ENCODE measurements at places on chromosomes 2 and 18. TPM values are rescaled to one million over a fixed set of nuclear protein-coding genes. Genes with fewer than 3 reads are reported as not detected.

ZAP70 gene
- 3.2 TPM for total RNA-seq

STAM2 gene
- 29.5 TPM for total RNA-seq

UGT1A9 gene
- not detected for total RNA-seq

CNDP1 gene
- 0.13 TPM for total RNA-seq

CNTNAP5 gene
- total RNA-seq: 0.13 TPM

DAW1 gene
- not detected for total RNA-seq

CHN1 gene
- 11.2 TPM for total RNA-seq

CHRND gene
- total RNA-seq: 83.7 TPM

SPRED2 gene
- total RNA-seq: 10.7 TPM

C2orf72 gene
- 0.62 TPM for total RNA-seq

- no peaks in the 10 kb centered on the region for H3K4me1 ChIP-seq
- H3K36me3 ChIP-seq: no peaks in the 10 kb centered on the region
- no peak overlapping the region for H3K27ac ChIP-seq
- no peaks in the 10 kb centered on the region for H3K27me3 ChIP-seq
Observed at GRCh38 chr2:58339548-58340243, 98.6 kb upstream of the FANCL start.

- no peaks in the 10 kb centered on the region for H3K36me3 ChIP-seq
- H3K27me3 ChIP-seq: no peaks in the 10 kb centered on the region
Observed at GRCh38 chr2:17620841-17621240, 80.3 kb downstream of the VSNL1 start.

DNA sequence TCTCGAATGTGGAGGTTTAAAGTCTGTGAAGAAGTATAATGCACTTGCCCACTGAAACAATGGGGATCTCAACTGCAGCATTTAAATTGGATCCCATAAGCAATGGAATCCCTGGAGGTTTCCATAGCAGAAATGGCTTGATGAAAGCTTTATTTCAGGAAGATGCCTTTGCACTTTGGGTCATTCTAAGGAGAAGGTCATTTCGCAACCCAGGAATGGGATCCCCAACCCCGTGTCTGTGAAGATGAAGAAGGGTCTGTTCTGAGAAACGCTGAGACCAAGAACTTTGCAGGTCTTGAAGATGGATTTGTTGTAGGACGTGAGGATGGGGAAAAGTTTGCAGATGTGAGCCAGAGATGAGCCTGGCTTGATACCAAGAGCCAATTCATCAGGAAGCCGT, 1.8 kb upstream of the KCNG3 start:
- H3K4me1 ChIP-seq: peaks cover 11% of the 10 kb centered on the region
- H3K27me3 ChIP-seq: peaks cover 33% of the 10 kb centered on the region
- no peak overlapping the region for H3K4me3 ChIP-seq

- peaks cover 27% of the 10 kb centered on the region for H3K36me3 ChIP-seq
- no peak overlapping the region for H3K4me3 ChIP-seq
- H3K27me3 ChIP-seq: no peaks in the 10 kb centered on the region
Observed at GRCh38 chr18:3008541-3008940, 4.4 kb downstream of the LPIN2 start.

DNA sequence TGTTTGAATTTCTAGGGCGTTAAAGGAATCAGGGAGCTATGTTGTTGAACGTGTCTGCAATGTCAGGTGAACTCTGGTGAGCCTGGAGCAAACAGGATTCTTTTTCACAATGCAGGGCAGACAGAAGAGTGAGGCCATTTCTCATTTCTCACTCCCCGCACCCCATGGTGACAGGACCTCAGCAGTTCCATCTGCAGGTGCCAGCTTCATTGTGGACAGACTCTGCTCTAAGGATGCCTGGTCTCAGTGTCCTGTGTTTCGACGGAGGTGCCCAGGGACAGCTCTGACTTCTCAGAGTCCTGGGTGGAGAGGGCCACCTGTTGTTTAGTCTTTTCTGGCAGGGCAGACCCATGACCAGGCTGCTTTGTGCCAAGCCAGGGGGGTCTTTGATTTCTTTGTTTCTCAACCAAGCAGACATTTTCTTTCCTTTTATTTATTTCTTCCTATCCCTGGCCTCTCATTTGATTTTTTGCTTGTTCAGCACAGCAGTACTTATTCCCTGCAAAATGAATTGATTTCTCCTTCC, 201.5 kb downstream of the RNF144A start:
- H3K27me3 ChIP-seq: no peaks in the 10 kb centered on the region
- H3K4me1 ChIP-seq: peaks cover 7% of the 10 kb centered on the region
- no peak overlapping the region for H3K27ac ChIP-seq
- no peaks in the 10 kb centered on the region for H3K36me3 ChIP-seq
- H3K4me3 ChIP-seq: no peak overlapping the region

DNA sequence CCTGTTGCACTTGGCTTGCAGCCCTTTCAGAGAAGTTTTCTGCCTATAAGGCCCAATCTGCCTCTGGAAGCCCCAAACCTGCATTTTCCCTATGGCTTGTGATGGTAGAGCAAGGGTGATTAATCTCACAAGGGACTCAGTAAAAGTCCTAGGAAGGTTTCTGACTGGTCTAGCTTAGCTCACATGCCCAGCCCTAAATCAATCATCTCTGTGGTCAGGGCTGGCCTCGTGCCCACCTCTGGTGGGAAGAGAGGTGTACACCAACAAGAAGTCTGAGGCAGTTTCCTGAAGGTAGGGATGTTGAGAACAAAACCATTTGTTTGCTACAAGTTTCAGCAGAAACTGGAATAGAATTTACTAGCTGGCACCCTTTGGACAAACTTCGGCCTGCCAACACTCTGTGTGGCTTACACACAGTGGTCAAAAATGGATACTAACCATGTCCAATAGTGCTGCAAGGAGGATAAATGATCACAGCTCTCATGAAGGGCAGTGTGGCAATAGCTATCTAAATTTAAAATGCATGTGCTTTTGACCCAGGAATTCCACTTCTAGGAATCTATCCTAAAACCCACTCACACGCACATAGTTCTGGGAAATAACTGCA, 96.4 kb downstream of the EN1 start:
- no peak overlapping the region for H3K4me3 ChIP-seq
- H3K27ac ChIP-seq: no peak overlapping the region
- H3K27me3 ChIP-seq: no peaks in the 10 kb centered on the region
- no peak for DNase-seq
- H3K4me1 ChIP-seq: no peaks in the 10 kb centered on the region

- H3K27me3 ChIP-seq: no peaks in the 10 kb centered on the region
- H3K36me3 ChIP-seq: no peaks in the 10 kb centered on the region
- H3K27ac ChIP-seq: no peak overlapping the region
- no peak overlapping the region for H3K4me3 ChIP-seq
Observed at GRCh38 chr2:107801498-107801897, 25.2 kb upstream of the RGPD4 start.

GRCh38 chr2:122100346-122100745, 344.9 kb downstream of the TSN start:
- H3K27ac ChIP-seq: no peak overlapping the region
- H3K27me3 ChIP-seq: no peaks in the 10 kb centered on the region
- no peak overlapping the region for H3K4me3 ChIP-seq
- DNase-seq: no peak

- no peaks in the 10 kb centered on the region for H3K36me3 ChIP-seq
- H3K27ac ChIP-seq: no peak overlapping the region
- peaks cover 8% of the 10 kb centered on the region for H3K4me1 ChIP-seq
- DNase-seq: no peak
- H3K4me3 ChIP-seq: no peak overlapping the region
Observed at GRCh38 chr2:47346638-47347037, 56.3 kb upstream of the MSH2 start.

GRCh38 chr2:232239951-232240681, 138.4 kb upstream of the ALPP start:
- H3K4me3 ChIP-seq: no peak overlapping the region
- H3K4me1 ChIP-seq: no peaks in the 10 kb centered on the region
- H3K27me3 ChIP-seq: no peaks in the 10 kb centered on the region
- peaks cover 17% of the 10 kb centered on the region for H3K36me3 ChIP-seq
- no peak for DNase-seq

GRCh38 chr18:11752116-11752911, 63.2 kb downstream of the GNAL start:
- no peaks in the 10 kb centered on the region for H3K36me3 ChIP-seq
- H3K27ac ChIP-seq: no peak overlapping the region
- peak; percentile 18 for DNase-seq
- H3K4me3 ChIP-seq: no peak overlapping the region

- peaks cover 5% of the 10 kb centered on the region for H3K27me3 ChIP-seq
- H3K27ac ChIP-seq: no peak overlapping the region
- H3K4me3 ChIP-seq: no peak overlapping the region
- DNase-seq: no peak
- no peaks in the 10 kb centered on the region for H3K36me3 ChIP-seq
Observed at GRCh38 chr2:236826606-236827156, 257.1 kb downstream of the ACKR3 start.

GRCh38 chr18:31199190-31199769, 36.6 kb upstream of the DSC1 start:
- H3K36me3 ChIP-seq: no peaks in the 10 kb centered on the region
- no peaks in the 10 kb centered on the region for H3K27me3 ChIP-seq
- no peaks in the 10 kb centered on the region for H3K4me1 ChIP-seq

DNA sequence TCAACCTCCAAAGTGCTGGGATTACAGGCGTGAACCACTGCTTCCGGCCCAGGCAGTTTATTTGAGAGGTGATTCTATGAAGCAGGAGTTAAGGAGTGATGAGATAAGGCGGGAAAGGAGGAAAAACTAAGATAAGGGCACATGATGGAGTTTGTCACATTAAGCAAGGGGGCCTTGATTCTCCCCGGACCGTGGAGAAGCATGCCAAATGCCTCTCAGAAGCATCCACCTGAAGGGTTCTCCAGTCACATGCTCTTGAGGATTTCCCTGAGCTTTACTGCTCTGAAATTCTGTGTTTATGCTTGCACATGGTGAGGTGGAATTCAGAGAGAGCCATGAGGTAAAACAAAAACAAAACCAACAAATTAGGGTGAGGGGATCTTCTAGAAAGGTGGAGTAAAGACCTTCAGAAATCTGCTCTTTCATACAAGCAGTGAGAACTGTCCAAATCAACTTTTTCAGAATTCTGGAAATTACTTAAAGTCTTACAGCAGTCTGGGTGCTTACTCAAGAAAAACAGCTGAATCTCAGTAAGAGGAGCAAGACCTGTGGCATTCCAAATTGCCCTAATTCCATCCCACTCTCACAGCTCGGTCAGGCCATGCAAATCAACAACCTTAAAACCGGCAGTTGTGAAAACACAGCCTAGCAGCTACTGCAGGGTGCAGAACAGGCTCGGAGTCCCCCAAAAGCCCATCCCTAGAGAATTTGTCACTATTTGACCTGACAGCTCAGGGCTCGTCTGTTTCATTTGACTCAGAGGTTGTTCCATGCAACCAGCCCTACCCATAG, 69.1 kb upstream of the CTLA4 start:
- no peak for DNase-seq
- no peaks in the 10 kb centered on the region for H3K36me3 ChIP-seq
- no peaks in the 10 kb centered on the region for H3K27me3 ChIP-seq
- no peak overlapping the region for H3K27ac ChIP-seq

DNA sequence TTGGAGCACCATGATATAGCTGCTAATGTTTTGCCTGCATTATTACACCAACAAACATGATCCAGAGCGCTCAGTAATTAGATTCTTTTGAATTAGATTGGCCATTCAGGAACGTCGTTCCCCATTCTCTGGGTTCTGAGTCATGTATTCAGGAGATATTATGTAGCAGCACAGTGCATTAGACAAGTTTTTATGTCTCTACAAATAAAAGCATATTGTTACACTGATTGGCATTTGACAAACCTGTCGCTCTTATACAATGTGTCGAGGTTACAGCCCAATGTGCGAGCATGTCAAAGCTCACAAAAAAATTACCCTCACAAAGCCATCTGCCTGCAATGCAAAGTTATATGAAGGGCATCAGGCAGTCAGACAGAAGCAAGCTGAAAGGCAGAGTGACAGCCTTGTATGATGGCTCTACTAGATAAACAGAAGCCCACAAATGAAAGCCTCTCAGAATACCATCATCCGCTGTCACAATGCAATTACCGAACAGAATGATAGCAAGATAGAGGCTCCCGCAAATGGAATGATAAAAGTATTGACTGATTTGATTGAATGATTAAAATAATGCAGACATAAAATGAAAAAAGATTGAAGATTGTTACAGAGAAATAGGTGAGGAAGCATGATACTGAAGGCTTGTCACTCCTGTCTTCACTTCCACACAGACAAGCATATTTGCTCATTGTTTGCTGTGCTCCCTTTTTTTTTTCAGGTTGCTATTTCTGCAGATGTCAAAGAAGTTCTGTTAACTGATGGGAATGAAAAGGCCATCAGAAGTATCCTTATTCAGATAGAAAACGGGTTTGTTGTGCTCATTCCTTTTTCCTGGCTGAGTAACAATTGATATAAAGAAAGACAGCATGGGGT, 234.6 kb upstream of the SIX3 start:
- H3K4me1 ChIP-seq: peaks cover 2% of the 10 kb centered on the region
- no peaks in the 10 kb centered on the region for H3K36me3 ChIP-seq
- no peak overlapping the region for H3K4me3 ChIP-seq
- DNase-seq: no peak
- no peak overlapping the region for H3K27ac ChIP-seq
- H3K27me3 ChIP-seq: no peaks in the 10 kb centered on the region

GRCh38 chr2:58667137-58667774, 426.1 kb upstream of the FANCL start:
- no peaks in the 10 kb centered on the region for H3K36me3 ChIP-seq
- no peak overlapping the region for H3K4me3 ChIP-seq
- H3K27ac ChIP-seq: no peak overlapping the region
- DNase-seq: no peak
- no peaks in the 10 kb centered on the region for H3K27me3 ChIP-seq

- H3K27ac ChIP-seq: no peak overlapping the region
- H3K27me3 ChIP-seq: no peaks in the 10 kb centered on the region
- peaks cover 23% of the 10 kb centered on the region for H3K36me3 ChIP-seq
Observed at GRCh38 chr2:43559391-43560230, 36.2 kb downstream of the THADA start.

GRCh38 chr2:223779877-223780276, 57.5 kb downstream of the AP1S3 start:
- no peak for DNase-seq
- no peaks in the 10 kb centered on the region for H3K36me3 ChIP-seq
- no peaks in the 10 kb centered on the region for H3K4me1 ChIP-seq
- H3K27ac ChIP-seq: no peak overlapping the region
- no peak overlapping the region for H3K4me3 ChIP-seq

- peaks cover 45% of the 10 kb centered on the region for H3K4me1 ChIP-seq
- peaks cover 2% of the 10 kb centered on the region for H3K36me3 ChIP-seq
- DNase-seq: no peak
Observed at GRCh38 chr2:37654419-37654818, 17.0 kb downstream of the CDC42EP3 start.

- no peak overlapping the region for H3K4me3 ChIP-seq
- H3K4me1 ChIP-seq: no peaks in the 10 kb centered on the region
- no peaks in the 10 kb centered on the region for H3K36me3 ChIP-seq
- H3K27me3 ChIP-seq: peaks cover 8% of the 10 kb centered on the region
- H3K27ac ChIP-seq: no peak overlapping the region
Observed at GRCh38 chr2:29245742-29246382, 130.6 kb downstream of the CLIP4 start.

GRCh38 chr2:99898336-99899048, 243.9 kb downstream of the AFF3 start:
- no peaks in the 10 kb centered on the region for H3K36me3 ChIP-seq
- no peaks in the 10 kb centered on the region for H3K27me3 ChIP-seq
- peak; percentile 32 for DNase-seq
- peaks cover 12% of the 10 kb centered on the region for H3K4me1 ChIP-seq
- no peak overlapping the region for H3K4me3 ChIP-seq

Measured in muscle of leg (tissue), 16 donors.